ENCODE measurements at places on chromosomes 12 and 14. TPM values are rescaled to one million over a fixed set of nuclear protein-coding genes. Genes with fewer than 3 reads are reported as not detected.

Gene KLRF1
- not detected for total RNA-seq

Gene G2E3
- 24.3 TPM for total RNA-seq

DNA sequence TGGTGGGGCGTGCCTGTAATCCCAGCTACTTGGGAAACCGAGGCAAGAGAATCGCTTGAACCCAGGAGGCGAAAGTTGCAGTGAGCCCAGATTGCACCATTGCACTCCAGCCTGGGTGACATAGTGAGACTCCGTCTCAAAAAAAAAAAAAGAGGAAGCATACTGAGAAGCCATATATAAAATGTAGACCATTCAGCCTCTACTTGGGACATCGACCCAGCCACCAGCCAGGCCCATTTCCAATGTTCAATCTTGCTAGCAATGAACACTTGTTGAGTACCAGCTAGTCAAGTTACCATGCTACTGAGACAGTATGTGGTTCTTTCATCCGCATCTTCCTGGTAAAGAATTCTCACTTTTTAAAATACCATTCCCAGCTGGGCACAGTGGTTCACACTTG is 33.4 kb upstream of the RASSF8 start:
- DNase-seq = no peak

Gene ANO2
- 1.4 TPM for total RNA-seq

GRCh38 chr12:32989705-32990104 is 93.1 kb upstream of the PKP2 start:
- no peak for DNase-seq

DNA sequence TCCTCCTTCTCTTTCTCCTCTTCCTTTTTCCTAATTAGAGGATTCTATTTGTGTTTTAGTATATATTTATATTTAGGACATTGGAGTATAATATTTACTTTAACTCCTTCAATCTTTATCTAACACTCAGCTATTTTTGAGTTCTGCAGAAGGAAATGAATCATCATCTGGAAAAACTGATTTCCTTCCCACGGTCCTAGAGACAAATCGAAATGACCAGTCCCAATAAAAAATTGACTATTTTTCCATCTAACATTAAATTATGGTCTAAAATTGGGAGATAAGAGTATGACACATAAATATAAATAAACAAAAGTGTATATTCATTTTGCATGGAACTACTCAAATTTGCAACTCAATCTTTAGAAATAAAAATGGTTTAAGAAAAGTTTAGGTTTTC is 167.4 kb downstream of the TMTC3 start:
- peak; percentile 72 for DNase-seq

- peak; percentile 76 for DNase-seq
Measured at GRCh38 chr12:27940756-27941402, 31.7 kb downstream of the PTHLH start.

- peak; percentile 88 for DNase-seq
Measured at GRCh38 chr12:65306366-65307168, 28.1 kb downstream of the MSRB3 start.

DNA sequence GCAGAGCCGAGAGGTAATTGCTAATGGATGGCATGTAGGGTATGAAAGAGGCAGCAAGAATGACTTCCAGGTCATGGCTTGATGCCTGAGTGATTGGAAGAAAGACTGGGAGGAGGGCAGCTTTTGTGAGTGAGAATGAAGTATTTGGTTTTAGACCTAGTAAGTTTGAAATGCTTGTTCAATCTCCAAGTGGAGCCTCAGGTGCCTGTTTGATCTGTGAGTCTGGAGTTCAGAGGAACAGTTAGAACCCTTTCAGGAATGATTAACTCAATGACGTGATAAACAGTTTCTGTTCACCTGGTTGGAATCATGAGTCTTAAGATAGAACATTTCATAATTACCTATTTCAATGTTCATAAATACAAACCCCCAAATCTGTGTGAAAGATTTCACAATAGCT is 10.4 kb downstream of the KCNJ8 start:
- no peak for DNase-seq

- DNase-seq = no peak
Measured at GRCh38 chr14:24435192-24435810, 5.5 kb downstream of the KHNYN start.

Gene MAP3K9
- 4.5 TPM for total RNA-seq

DNA sequence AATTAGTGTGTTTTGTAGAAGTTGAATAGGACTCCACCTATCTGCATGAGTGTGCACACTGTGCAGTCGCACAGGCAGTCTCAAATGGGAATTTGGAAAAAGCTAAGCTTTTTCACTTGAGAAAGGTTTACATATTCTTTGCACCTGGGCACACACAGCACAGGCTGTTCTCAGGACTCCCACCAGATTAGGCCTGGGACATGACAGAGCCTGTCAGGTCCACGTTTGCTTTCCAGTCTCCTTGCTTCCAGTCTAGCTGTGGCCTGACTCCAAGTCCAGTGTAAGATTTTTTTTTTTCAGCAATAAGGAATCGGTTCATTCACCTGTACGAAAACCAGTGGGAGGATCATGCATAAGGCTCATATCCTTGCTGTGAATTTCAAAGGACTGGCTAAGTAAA is 181.3 kb downstream of the ZFP36L1 start:
- no peak for DNase-seq

All from HT1080 (cell line).